ENCODE measurements at places on chromosomes 4 and X. TPM values are rescaled to one million over a fixed set of nuclear protein-coding genes. Genes with fewer than 3 reads are reported as not detected.

EDNRA gene
- not detected for total RNA-seq

LDB2 gene
- total RNA-seq = not detected

PCYT1B gene
- not detected for total RNA-seq

DNA sequence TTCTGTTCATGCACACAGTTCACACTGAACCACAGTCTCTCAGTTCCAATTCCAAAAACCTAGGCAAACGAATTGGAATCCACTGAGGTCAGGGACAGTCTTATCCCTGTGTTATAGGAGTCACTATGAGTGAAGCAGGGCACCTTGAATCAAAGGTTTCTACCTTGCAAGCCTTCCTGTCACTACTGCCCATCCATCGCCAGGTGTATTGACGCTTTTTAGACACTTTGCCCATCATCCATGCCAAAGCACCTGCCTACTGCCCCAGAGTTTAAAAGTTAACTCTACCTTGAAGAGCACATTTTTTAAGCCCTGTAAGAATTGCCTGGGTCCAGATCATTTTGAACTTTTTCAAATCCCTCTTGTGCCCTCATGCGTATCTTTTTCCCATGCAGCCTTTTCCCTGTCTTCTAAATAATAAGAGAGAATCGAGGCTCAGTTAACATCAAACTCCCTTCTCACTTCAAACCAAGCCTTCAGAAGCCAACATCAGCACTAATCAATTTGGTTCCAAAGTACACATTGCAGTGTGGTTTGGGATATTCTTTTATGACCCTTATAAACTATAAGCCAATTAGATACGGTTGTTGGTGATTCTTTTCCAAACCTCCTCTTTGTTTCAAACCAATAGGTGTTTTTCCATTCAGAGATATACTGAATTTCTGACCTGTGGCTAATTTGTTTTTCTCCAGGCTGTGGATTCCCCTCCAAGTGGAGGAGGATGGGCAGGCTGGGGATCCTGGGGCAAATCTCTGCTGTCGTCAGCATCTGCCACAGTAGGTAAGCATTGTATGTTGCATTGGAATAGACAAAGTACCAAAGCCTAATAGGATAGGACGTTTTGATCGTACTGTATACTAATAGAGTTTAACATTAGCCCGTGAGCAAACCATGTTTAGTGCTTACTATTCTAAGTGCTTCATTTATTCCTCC lies 23.7 kb downstream of the FAM114A1 start:
- DNase-seq = no peak

- DNase-seq = no peak
Observed at GRCh38 chr4:182640932-182641331, 276.3 kb downstream of the DCTD start.

SLC26A1 gene
- total RNA-seq = 0.30 TPM

GRCh38 chr4:190020790-190021717 lies 6.0 kb downstream of the FRG2 start:
- DNase-seq = no peak

DNA sequence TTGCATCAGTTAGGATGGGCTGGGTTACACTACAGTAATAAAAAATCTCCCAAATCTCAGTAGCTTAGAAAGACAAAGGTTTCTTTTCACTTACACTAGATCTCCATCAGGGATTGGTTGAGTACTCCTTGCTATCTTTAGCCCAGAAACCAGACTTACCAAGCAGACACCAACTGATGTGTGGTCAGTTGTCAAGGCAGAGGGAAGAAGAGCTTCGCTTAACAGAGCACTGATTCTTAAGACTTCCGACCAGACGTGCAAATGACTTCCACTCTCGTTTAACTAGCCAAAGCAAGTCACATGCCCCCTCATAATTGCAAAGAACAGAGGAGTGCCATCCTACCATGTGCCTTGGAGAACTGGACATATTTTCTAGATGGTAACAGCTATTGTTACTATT lies 5.7 kb upstream of the ZNF518B start:
- no peak for DNase-seq

- DNase-seq = peak; percentile 3
Observed at GRCh38 chrX:20224814-20225487, 41.8 kb downstream of the RPS6KA3 start.

LINC00632 gene
- not detected for total RNA-seq

PNMA6A gene
- 2.4 TPM for total RNA-seq

- no peak for DNase-seq
Observed at GRCh38 chr4:53605783-53606182, 14.5 kb upstream of the LNX1 start.

SERTM2 gene
- not detected for total RNA-seq

COQ2 gene
- 14.4 TPM for total RNA-seq

GRCh38 chr4:152352215-152352614 lies 183.7 kb downstream of the FBXW7 start:
- DNase-seq = no peak

DNA sequence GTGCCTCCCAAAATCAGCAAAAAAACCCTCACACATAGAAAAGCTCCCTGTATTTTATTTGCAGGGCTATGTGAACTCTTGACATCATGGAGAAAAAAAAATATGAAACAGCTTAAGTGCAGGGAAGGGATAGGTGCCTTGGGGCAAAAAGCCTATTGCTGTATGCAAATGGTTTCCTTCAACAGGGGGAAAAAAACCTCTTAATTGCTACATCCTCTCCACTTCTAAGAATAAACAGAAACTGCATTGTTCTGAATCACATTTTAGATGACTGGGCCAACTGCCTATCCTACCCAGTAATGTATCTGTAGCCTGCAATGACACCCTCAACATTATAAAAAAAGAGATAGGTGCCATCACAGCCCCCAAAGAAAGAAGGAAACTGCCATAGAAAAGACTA lies 229.4 kb upstream of the GALNTL6 start:
- no peak for DNase-seq

Data from OCI-LY7 (cell line).